ENCODE measurements at places on chromosomes 11 and 22. TPM values are rescaled to one million over a fixed set of nuclear protein-coding genes. Genes with fewer than 3 reads are reported as not detected.

The OR2D2 gene
- 0.29 TPM for total RNA-seq

The SEPTIN3 gene
- total RNA-seq: 4.7 TPM

The OR4A15 gene
- not detected for total RNA-seq

The SLCO2B1 gene
- total RNA-seq: not detected

The RTN4RL2 gene
- 0.97 TPM for total RNA-seq

GRCh38 chr11:104665641-104666040 is 232.6 kb downstream of the CASP12 start:
- no peak for DNase-seq
- peaks cover 14% of the 10 kb centered on the region for H3K4me1 ChIP-seq
- no peaks in the 10 kb centered on the region for H3K36me3 ChIP-seq
- H3K27me3 ChIP-seq: no peaks in the 10 kb centered on the region
- H3K4me3 ChIP-seq: no peak overlapping the region

DNA sequence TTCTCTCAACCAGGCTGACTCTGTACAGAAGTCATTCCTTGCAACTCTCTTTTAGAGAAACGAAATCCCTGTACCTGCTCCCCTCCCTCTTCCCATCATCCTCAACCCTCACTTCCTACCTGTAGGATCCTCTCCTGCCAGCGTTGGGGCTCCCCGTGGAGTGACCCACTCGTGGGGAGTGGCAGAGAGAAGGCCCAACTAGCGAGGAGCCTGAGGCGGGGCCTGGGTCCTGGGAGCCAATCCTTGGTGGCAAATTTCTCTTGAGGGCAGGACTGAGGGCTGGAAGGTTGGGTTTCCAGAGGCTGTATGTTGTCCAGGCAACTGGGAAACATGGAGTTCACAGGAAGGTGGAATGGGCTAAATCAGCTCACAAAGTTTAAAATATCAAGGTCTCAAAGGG is 10.4 kb downstream of the NHERF4 start:
- no peaks in the 10 kb centered on the region for H3K27me3 ChIP-seq
- H3K4me1 ChIP-seq: peaks cover 10% of the 10 kb centered on the region
- no peak overlapping the region for H3K27ac ChIP-seq
- H3K36me3 ChIP-seq: no peaks in the 10 kb centered on the region
- no peak overlapping the region for H3K4me3 ChIP-seq
- no peak for DNase-seq

GRCh38 chr11:70319396-70320076 is 49.0 kb downstream of the PPFIA1 start:
- no peak overlapping the region for H3K27ac ChIP-seq
- H3K4me3 ChIP-seq: no peak overlapping the region
- peaks cover 3% of the 10 kb centered on the region for H3K36me3 ChIP-seq
- DNase-seq: no peak

GRCh38 chr11:587546-587945 is 11.3 kb downstream of the PHRF1 start:
- peaks cover 40% of the 10 kb centered on the region for H3K4me1 ChIP-seq
- peak overlapping the region; percentile 74 for H3K4me3 ChIP-seq
- H3K27ac ChIP-seq: peak overlapping the region; percentile 89
- no peaks in the 10 kb centered on the region for H3K27me3 ChIP-seq
- peaks cover 4% of the 10 kb centered on the region for H3K36me3 ChIP-seq

- peaks cover 2% of the 10 kb centered on the region for H3K36me3 ChIP-seq
- no peaks in the 10 kb centered on the region for H3K4me1 ChIP-seq
- no peaks in the 10 kb centered on the region for H3K27me3 ChIP-seq
- DNase-seq: no peak
Observed at GRCh38 chr11:44243086-44243485, 66.9 kb downstream of the ALX4 start.

GRCh38 chr11:114815761-114816160 is 137.4 kb downstream of the NXPE2 start:
- DNase-seq: no peak
- H3K27ac ChIP-seq: no peak overlapping the region
- H3K4me3 ChIP-seq: no peak overlapping the region
- no peaks in the 10 kb centered on the region for H3K27me3 ChIP-seq
- no peaks in the 10 kb centered on the region for H3K36me3 ChIP-seq

DNA sequence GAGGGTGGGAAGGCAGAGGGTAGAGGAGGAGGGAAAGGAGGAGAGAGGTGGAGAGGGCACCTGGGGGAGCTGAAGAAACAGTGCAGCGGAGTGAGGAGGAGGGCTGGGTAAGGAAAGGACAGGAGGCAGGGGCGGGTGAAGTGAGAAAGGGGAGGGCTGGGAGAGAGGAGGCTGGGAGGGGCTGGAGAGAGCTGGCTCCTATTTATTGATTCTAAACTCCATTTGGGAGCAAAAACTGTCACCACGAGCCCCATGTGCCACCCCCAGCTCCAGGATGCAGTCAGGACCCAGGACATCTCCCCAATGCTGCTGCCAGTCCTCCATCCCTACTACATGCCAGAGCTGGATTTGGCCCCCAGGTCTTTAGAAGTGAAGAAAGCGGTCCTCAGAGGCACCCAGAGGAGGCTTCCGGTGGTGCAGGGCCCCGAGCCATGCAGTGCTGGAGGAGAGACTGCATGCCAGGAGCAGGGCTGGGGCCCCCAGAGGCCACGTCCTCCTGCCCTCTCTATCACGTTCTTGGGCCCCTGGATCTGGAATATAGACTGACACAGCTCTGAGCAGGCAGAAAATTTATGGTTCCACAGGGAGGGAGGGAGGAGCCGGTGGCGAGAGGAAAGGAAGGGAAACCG is 53.7 kb downstream of the SLC22A12 start:
- no peaks in the 10 kb centered on the region for H3K4me1 ChIP-seq
- H3K4me3 ChIP-seq: no peak overlapping the region
- peaks cover 37% of the 10 kb centered on the region for H3K27me3 ChIP-seq
- H3K27ac ChIP-seq: no peak overlapping the region

- no peak overlapping the region for H3K4me3 ChIP-seq
- H3K4me1 ChIP-seq: no peaks in the 10 kb centered on the region
- no peak for DNase-seq
Observed at GRCh38 chr11:120295099-120295498, 30.0 kb upstream of the TLCD5 start.

DNA sequence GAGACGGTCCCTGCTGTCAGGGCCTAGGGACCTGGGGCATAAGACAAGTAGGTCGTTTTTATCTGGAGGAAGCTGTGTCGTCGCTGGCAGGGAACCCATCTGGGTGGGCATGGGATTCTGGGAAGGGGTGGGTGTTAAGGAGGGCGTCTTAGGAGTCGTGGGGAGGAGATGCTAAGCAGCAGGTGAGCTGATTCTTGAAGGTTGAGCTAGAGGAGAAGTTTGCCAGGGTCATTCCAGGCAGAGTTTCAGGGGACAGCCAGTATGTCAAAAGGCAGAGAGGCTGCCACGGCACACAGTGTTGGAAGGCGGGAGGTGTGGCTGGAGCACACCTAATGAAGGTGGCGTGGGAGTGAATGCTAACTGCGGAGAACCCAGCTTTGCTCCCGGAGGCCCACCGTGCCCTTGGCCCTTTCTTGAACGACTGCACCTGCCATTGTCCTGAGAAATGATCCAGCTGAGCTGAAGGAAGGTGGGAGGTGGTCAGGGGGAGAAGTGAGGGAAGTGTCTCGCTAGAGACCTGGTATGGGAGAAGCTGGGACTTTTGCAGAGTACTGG is 1.3 kb downstream of the FAM118A start:
- peaks cover 5% of the 10 kb centered on the region for H3K36me3 ChIP-seq
- H3K27ac ChIP-seq: peak overlapping the region; percentile 74
- no peak for DNase-seq
- no peaks in the 10 kb centered on the region for H3K27me3 ChIP-seq
- peaks cover 65% of the 10 kb centered on the region for H3K4me1 ChIP-seq

DNA sequence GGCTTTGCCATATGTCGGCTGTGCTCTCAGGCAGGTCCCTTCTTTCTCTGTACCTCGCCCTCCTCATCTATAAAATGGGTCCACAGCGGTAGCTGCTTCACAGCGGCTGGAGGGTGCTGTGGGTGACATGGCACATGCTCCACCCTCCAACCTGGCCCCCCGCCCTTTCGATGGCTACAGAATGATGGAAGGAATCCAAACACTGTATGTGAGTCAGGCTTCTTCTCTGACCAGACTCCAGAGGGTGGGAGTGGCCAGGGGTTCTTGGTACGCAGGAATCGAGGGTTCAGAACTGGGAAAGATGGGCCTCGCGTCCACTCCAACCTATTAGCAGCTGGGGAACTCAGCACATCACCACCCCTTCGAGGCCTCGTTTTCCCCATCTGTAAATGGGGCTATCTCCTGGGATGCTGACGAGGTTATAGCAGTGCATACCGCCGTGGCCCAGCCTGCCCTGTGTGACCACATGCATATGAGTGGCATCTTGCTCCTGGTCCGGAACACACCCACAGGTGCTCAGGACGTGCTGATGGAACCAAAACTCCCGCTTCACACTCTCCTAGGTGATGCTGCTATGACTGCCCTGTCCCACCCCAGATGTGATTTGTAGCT is 26.4 kb downstream of the MN1 start:
- DNase-seq: no peak
- no peak overlapping the region for H3K27ac ChIP-seq
- no peaks in the 10 kb centered on the region for H3K36me3 ChIP-seq
- H3K4me3 ChIP-seq: no peak overlapping the region

DNA sequence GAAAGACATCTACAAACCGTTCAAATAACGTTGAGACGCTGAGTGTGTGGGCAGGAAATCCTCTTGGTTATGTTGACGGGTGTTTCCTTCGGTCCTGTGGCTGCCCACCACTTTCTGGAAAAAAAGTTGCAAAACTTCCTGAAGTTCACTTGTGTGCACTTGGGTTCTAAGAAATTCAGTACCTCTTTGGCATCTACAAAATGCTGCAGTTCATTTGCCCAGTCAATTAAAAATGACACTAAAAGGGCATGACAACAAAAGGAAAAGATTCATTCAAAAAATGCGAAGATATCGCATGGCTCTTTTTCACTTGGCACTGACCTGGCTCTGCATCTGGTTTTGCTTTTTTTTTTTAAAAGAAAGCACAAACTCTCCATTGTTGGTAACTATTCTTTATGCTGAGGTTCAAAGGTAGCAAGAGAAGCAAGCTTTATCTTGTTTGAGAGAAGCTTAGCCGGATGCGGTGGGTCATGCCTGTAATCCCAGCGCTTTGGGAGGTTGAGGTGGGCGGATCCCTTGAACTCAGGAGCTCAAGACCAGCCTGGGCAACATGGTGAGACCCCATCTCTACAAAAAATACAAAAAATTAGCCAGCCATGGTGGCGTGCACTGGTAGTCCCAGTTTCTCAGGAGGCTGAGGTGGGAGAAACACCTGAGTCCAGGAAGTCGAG is 10.6 kb upstream of the XBP1 start:
- no peak for DNase-seq
- H3K27me3 ChIP-seq: no peaks in the 10 kb centered on the region
- H3K4me1 ChIP-seq: peaks cover 75% of the 10 kb centered on the region
- H3K27ac ChIP-seq: peak overlapping the region; percentile 81
- no peaks in the 10 kb centered on the region for H3K36me3 ChIP-seq

DNA sequence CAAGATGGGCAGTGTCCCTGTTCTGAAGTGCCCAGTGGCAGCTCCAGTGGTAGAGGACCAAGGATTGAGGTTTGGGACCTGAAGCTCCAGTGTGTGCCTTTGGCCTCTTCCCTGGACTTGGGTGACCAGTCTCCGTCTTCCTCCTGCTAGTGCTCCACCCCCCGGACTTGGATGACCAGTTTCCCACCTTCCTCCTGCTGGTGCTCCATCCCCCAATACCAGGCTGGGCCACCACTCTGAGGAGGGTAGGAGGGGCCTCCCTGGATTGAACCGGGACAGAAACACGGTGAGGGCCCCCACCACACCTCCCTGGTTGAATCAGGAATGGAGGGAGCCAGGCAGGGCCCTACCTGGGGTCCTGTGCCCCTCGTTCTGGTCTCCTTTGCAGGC is 10.9 kb upstream of the NEAT1 start:
- H3K36me3 ChIP-seq: peaks cover 3% of the 10 kb centered on the region
- no peak overlapping the region for H3K27ac ChIP-seq
- peaks cover 12% of the 10 kb centered on the region for H3K4me1 ChIP-seq
- H3K27me3 ChIP-seq: no peaks in the 10 kb centered on the region

- no peaks in the 10 kb centered on the region for H3K27me3 ChIP-seq
- DNase-seq: peak; percentile 64
- H3K4me3 ChIP-seq: peak overlapping the region; percentile 93
- H3K4me1 ChIP-seq: peaks cover 39% of the 10 kb centered on the region
Observed at GRCh38 chr11:65663639-65664200, 1.0 kb upstream of the RELA start.

- H3K36me3 ChIP-seq: no peaks in the 10 kb centered on the region
- H3K27ac ChIP-seq: no peak overlapping the region
- no peak overlapping the region for H3K4me3 ChIP-seq
- H3K4me1 ChIP-seq: no peaks in the 10 kb centered on the region
- no peak for DNase-seq
Observed at GRCh38 chr11:42047637-42048555, 588.4 kb upstream of the LRRC4C start.

DNA sequence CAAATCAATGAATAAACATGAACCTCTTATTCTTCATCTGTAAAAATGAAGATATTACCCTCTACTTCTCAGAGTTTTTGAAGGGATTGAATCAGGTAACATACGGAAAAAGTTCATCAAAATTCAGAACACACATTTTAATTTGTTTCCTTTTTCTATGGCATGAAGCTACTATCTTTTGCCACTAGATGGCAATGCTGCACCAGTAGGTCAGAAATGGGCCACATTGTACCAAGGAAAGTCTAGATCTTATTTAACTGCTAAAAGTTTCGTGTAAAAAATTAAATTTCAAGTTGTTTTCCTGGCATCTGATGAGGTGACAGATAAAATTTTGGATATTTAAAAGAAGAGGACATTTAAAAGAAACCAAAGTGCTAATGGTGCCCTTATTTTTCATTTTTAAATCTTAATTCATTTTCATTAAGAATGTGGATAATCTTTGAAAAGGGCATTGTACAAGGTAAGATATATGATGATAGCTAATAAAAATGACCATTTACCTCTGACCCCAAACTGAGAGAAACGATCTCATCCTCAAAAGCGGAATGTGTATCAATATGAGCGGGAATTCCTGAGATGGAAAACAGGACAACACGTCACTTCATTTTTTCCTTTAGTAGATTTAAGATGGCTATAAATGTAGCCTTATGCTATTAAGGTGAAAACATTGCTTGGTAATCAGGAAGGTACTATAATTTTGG is 16.1 kb downstream of the ALKBH8 start:
- H3K36me3 ChIP-seq: peaks cover 10% of the 10 kb centered on the region
- H3K27ac ChIP-seq: peak overlapping the region; percentile 58
- no peaks in the 10 kb centered on the region for H3K27me3 ChIP-seq
- peak; percentile 36 for DNase-seq

DNA sequence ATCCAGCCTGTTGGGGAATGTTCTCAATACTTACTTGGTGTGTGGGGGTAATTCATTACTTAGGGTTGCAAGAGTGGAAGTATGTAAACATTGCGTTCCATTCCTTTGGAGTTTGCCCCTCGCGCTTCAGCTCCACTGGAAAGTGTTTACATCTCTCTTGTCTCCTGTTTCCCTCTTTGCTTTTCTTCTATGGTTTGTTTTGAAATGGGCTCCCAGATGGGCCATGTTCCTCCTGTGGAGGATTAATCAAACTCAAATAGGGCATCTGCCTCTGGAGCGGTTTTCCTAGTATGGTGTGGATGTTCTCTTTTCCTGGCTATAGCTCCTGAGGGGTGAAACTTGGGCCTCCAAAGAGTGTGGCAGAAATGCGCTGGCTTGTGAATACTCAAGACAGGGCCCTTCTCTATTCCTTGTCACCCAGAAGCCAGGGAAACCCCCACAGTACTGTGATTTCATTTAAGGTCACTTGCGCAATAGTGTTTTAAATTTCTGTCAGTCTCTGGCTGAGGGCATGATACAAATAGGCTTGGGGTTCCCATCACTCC is 51.9 kb downstream of the CD44 start:
- peaks cover 72% of the 10 kb centered on the region for H3K4me1 ChIP-seq
- H3K27ac ChIP-seq: peak overlapping the region; percentile 6
- H3K4me3 ChIP-seq: peak overlapping the region; percentile 0
- DNase-seq: no peak

- no peak for DNase-seq
- H3K4me1 ChIP-seq: no peaks in the 10 kb centered on the region
- H3K36me3 ChIP-seq: no peaks in the 10 kb centered on the region
- H3K27me3 ChIP-seq: peaks cover 5% of the 10 kb centered on the region
Observed at GRCh38 chr22:44155115-44155514, 25.6 kb upstream of the PARVG start.

Measured in activated T-cell treated with anti-CD3 and anti-CD28 coated beads, Interleukin-2, amount 50 U/mL, for 72 hours (primary cell).